Spinal cord (tissue), 10 donors: ENCODE measurements at places on chromosomes 4 and X. TPM values are rescaled to one million over a fixed set of nuclear protein-coding genes. Genes with fewer than 3 reads are reported as not detected.
A peak's percentile ranks its signal among the peaks of the same experiment; 100 is the strongest.

RNF150 gene
- 14.3 TPM for polyA plus RNA-seq

SUPT20HL2 gene
- 0.13 TPM for polyA plus RNA-seq

DNA sequence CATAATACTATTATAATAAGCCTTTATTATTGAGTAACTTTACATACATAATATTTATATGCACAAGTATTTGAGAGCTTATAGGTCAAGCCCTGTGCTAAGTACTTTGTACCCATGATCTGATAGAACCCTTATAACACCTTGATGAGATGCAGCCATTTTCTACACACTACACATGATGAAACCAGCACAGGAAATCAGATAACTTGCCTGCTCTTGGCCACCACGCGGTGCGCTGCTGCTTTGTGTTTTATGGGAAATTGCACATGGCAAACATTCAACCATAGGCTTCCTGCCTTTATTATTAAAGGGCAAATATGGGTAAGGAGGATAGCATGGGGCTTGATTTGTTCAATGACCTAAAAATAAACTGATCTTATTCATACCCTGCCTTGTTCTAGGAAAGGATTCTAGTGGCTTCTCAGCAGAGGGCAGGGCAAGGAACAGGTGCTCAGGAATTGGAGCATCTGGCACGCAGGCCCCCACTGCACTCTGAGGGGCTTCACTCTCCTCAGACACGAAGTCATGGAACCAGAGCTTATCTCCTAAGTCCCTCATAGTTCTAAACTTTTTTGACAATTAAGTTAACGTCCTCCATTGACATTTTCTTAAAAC, 31.6 kb upstream of the NAP1L5 start:
- no peak for DNase-seq

DNA sequence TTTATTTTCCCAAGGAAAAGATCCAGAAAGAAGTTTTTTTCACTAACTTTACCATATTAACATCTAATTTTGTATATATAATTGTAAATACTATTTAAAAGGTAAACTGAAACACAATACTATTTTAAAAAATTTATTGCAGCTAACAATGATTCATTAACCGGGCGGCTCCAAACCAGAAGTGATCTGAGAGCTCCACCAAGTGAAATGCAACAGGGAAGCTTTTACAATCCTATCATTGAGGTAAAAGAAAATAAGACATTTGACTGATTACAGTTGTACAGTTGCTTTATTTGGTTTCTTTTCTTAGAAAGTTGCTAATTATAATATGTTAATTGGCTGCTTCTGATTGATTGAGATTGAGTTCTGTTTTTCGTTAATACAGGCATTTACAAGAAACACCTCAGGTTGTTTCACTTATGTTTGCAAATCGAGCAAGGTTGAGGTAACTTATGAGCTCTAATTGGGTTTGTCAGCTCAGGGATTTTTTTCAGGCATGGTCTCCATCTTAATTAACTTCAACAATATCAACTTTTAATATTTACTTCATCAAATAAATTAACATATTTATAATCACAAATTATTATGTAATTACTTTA, 220.2 kb upstream of the UGT8 start:
- DNase-seq = peak; percentile 11

GRCh38 chrX:82127228-82128123, 925.6 kb downstream of the SH3BGRL start:
- DNase-seq = no peak

GRCh38 chrX:36334572-36334971, 415.0 kb downstream of the CFAP47 start:
- no peak for DNase-seq
